ENCODE measurements at places on chromosomes 2 and 18. TPM values are rescaled to one million over a fixed set of nuclear protein-coding genes. Genes with fewer than 3 reads are reported as not detected.

GRCh38 chr2:40358783-40359182 lies 93.1 kb downstream of the SLC8A1 start:
- H3K27me3 ChIP-seq, result no peaks in the 10 kb centered on the region
- H3K4me1 ChIP-seq, result no peaks in the 10 kb centered on the region
- DNase-seq, result no peak
- H3K27ac ChIP-seq, result no peak overlapping the region
- H3K4me3 ChIP-seq, result no peak overlapping the region

- no peaks in the 10 kb centered on the region for H3K36me3 ChIP-seq
- H3K4me1 ChIP-seq, result no peaks in the 10 kb centered on the region
- DNase-seq, result no peak
- H3K27me3 ChIP-seq, result no peaks in the 10 kb centered on the region
These were observed 88.0 kb downstream of the TPO start for GRCh38 chr2:1501038-1501851.

Gene SIX2
- total RNA-seq, result not detected

- no peak for DNase-seq
- H3K4me3 ChIP-seq, result peak overlapping the region; percentile 57
- peak overlapping the region; percentile 43 for H3K27ac ChIP-seq
- peaks cover 26% of the 10 kb centered on the region for H3K4me1 ChIP-seq
These were observed 77.7 kb downstream of the MEMO1 start for GRCh38 chr2:31933066-31933465.

Gene SNTG2
- total RNA-seq, result 0.64 TPM

DNA sequence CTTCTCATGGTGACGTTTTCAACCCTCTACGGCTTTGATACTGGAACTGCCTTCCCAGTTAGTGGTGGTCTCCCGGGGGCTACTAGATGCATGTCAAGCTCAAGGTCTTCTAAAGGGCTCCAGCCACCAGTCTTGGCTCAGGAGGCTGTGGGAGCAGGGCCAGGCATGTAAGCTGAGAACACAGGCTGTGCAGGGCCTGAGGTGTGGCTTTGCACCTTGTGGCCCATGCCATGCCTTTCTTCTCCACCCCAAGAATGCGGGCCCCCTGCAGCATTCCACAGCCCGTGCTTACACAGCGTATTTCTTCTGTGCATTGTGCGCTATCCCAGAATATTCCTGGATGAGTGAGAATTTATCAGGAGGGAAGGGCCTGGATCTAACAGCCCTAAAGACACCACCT lies 144.9 kb downstream of the SEPTIN10 start:
- H3K27me3 ChIP-seq, result no peaks in the 10 kb centered on the region
- H3K36me3 ChIP-seq, result no peaks in the 10 kb centered on the region
- no peaks in the 10 kb centered on the region for H3K4me1 ChIP-seq
- H3K27ac ChIP-seq, result no peak overlapping the region

- peaks cover 100% of the 10 kb centered on the region for H3K4me1 ChIP-seq
- peak overlapping the region; percentile 92 for H3K27ac ChIP-seq
- H3K4me3 ChIP-seq, result peak overlapping the region; percentile 65
- no peak for DNase-seq
- H3K27me3 ChIP-seq, result no peaks in the 10 kb centered on the region
- peaks cover 3% of the 10 kb centered on the region for H3K36me3 ChIP-seq
These were observed 50.8 kb downstream of the NCK2 start for GRCh38 chr2:105795575-105795934.

Measured in CD4-positive, CD25-positive, alpha-beta regulatory T cell (primary cell).